ENCODE measurements at places on chromosomes 1 and 21. TPM values are rescaled to one million over a fixed set of nuclear protein-coding genes. Genes with fewer than 3 reads are reported as not detected.

Gene SLC66A1
- total RNA-seq: 21.5 TPM

Gene PTPRC
- not detected for total RNA-seq

Gene DNASE2B
- not detected for total RNA-seq

Gene ADORA3
- not detected for total RNA-seq

Gene CRNN
- total RNA-seq: not detected

Data from A549 treated with dexamethasone at 1 μM for 4 hours (cell line).